ENCODE measurements at places on chromosomes 11 and 22.

- DNase-seq: no peak
Observed at GRCh38 chr22:24752088-24752623, 22.4 kb downstream of the PIWIL3 start.

- no peak for DNase-seq
Observed at GRCh38 chr11:110522471-110522870, 92.7 kb downstream of the FDX1 start.

GRCh38 chr11:134124660-134125451 lies 56.0 kb downstream of the JAM3 start:
- DNase-seq: peak; percentile 36

DNA sequence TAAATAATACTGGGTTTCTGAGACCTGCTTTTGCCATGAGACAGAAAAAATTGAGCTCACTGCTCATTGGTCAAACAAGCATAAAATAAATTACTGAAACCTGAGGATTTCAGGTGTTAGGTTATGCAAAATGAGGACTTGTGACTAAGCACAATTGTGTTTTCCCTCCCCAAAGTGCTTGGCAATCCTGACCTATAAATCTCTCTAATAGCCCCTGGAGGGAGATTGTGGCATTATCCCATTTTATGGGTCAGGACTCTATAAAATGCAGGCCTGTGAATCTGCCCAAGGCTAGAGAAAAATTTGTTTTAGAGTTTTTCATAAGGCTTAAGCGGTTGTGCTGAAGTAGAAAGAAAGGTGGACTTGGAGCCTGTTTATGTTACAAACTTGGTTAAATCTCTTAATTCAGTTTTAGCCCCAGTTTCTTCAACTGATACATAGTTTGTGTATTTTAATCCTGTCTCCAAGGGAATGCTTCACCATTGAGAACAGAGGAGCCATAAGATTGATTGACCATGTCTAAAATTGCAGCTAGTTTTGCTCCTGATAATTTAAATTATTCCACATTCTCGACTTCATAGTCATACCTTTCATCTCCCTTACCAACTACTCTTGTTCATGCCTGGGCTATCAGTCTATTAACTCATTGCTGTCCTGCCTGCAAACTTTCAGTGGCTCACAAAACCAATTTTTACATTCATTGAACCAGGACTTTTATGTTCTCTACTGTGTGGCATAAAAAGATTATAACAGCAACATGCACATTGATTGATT lies 63.6 kb upstream of the LRRC4C start:
- DNase-seq: no peak

GRCh38 chr11:79925570-79925969 lies 484.7 kb upstream of the TENM4 start:
- no peak for DNase-seq

GRCh38 chr22:49070501-49070900 lies 757.2 kb downstream of the BRD1 start:
- no peak for DNase-seq

GRCh38 chr11:96203567-96204365 lies 139.2 kb downstream of the MAML2 start:
- no peak for DNase-seq

- DNase-seq: no peak
Observed at GRCh38 chr22:50192436-50193204, 6.9 kb downstream of the TRABD start.

DNA sequence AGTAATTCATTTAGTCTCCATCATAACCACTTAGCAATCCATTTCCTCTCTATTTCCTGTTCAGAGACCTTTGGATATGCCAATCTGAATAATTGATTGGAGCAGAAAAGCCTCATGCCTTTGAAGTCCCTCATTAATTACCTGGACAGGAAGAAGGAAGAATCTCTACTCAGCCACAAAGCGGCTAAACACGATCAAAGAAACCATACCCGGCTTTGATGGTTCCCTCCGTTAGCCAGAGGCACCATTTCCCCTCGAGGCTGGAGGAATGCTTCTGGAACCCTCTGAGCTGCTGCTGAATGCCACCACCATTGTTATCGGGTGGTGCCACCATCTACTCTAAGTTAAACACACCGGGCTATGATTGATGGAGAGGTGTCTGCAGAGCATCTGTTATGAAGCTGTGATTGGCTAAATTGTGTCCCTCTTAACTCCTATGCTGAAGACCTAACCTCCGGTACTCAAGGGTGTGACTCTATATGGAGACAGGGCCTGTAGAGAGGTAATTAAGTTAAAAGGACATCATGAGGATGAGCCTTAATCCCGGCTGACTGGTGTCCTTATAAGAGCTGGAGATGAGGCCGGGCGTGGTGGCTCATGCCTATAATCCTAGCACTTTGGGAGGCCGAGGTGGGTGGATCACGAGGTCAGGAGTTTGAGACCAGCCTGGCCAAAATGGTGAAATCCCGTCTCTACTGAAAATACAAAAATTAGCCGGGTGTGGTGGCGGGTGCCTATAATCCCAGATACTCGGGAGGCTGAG lies 168.6 kb downstream of the CTTN start:
- DNase-seq: no peak

- no peak for DNase-seq
Observed at GRCh38 chr11:15617126-15617525, 502.4 kb downstream of the INSC start.

DNA sequence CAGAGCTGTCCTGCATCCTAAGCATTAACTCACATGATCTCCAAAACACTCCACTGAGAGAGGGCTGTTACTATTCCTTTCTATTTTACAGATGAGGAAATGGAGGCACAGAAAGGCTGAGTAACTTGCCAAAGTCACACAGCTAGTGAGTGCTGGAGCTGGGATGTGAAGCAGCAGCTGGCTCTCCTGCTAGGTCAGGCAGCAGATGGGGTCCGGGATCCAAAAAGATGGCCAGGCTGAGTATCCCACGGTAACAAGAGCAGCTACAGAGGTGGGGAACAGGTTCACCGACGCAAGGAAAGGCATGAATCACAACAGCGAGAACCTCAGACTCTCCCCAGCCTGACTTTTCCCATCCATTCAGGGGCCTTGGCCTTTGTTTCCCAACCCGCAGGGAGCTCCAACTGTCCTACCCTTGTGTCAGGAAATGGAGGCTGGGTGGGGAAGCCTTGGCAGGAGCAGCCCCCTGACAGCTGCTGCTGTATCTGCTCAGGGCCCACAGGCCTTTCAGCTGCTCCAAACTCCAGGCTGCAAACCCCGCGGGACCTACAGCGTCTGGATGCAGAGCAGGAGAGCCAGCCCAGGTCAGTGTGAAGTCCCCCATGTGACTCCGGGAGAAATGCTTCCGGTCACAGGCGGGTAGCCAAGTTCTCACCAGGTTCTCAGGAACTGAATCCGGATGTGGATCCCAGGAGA lies 29.5 kb downstream of the DKK3 start:
- no peak for DNase-seq

- no peak for DNase-seq
Observed at GRCh38 chr22:47446821-47447810, 684.7 kb downstream of the TBC1D22A start.

DNA sequence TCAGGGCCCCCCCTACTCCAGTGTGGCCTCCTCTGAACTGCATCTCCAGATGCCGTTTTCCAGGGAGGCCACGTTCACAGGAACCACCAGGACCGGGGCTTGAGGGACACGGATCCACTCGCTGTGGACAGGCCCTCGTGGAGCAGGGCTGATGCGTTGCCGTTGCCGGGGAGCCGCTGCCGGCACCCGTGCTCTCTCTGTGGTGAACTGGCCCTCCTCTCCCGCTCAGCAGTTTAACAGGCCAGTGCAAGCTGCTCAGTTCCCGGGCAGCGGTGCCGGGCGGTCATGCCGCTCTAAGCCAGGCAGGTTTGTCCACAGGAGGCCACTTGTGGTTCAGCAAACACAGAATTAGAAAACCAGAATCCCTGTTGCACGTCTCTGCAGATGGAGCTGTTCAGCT lies 301.6 kb downstream of the TBC1D22A start:
- no peak for DNase-seq

DNA sequence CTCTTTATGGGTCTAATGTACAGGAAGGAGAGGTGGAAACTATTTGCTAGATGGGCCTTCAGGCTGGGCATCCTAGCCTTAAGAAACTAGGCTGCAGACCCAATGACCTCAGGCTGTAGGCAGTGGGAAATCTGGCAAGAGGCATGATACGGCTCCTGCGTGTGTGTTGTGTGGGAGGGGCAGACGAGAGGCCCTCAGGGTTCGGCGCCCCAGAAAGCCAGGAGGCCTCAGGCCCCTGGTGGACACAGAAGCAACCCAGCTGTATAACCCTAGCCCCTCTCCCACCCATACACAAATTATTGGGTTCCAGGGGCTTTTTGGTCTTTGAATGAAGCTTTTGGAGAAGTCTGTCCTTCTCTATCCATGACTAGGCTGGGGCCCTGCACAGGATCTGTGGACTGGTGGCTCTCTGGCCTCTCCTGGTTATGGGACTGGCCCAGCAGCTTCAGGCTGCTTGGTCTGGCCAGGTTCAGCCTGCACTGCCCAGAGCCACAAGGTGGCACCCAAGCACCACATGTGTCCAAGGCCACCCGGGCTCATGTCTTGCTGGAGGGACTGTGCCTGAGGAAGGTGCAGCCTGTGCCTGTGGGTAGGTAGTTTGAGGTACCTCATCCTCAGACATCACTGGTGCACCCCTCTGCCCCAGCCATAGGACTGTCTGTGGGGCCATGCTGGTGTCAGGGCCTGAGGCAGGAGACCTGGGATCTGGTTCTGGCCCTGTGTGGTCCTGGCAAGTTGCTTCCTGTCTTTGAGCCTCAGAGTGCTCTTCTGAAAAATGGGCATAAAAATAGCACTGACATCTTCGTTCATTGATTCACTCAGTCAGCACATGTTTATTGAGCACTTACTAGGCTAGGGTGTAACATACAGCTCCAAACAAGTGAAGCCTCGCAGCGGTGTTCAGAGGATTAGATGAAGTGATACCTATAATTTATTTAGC lies 87.5 kb downstream of the RRM1 start:
- DNase-seq: peak; percentile 68

GRCh38 chr22:23566705-23567475 lies 13.2 kb downstream of the IGLL1 start:
- DNase-seq: no peak

DNA sequence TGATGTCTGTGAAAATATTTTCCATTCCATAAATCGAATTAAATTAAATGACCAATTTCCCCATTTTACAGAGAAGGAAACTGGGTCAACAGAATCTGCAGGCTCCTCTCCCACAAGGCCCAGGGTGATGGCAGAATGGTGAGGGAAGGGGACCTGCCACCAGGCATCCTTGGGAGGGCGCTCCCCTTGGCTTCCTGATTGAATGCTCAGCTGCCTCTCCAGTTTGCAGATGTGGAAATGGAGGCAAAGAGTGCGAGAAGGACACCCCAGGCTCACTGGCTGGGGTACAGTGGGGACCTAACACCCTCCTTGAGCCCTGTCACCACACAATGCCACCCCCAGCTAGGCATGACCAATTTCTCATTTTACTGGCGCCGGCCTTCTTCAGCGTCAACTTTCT lies 28.5 kb upstream of the CSNK1E start:
- DNase-seq: no peak

GRCh38 chr11:134624166-134624920 lies 212.3 kb upstream of the B3GAT1 start:
- no peak for DNase-seq

GRCh38 chr11:36352922-36353321 lies 56.8 kb downstream of the PRR5L start:
- DNase-seq: no peak

DNA sequence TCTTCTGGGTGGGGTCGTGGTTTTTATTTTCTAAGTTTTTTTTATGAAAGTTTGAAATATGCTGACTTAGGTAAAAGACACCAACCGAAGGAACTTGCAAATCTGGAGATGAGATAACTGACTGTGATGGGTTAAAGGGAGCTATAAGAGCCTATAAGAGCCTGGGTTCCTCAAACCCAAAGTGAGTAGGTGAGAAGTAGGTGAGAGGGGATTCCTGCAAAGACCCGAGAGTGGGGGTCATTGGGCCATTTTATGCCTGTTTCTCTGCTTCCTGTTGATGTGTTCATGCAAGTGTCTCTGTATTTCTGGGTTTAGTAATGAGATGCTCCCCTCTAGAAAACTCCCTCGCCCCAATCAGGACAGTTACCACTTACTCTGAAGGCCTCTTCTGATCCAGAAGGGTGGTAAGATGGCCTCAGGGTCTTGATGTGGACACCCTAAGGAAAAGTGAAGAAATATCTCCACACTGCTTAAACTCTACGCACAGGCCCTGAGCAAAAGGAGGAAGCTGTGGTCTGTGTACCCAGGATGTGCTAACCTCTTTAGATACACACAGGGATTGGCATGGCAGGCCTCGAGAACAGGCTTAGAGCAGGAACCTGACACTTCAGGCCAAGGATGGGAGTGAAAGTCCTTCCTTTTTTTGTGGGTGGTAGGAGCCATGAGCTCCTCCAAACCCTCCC lies 1.8 kb downstream of the FLI1 start:
- DNase-seq: peak; percentile 90

GRCh38 chr22:18121506-18121905 lies 10.9 kb downstream of the TUBA8 start:
- DNase-seq: no peak

DNA sequence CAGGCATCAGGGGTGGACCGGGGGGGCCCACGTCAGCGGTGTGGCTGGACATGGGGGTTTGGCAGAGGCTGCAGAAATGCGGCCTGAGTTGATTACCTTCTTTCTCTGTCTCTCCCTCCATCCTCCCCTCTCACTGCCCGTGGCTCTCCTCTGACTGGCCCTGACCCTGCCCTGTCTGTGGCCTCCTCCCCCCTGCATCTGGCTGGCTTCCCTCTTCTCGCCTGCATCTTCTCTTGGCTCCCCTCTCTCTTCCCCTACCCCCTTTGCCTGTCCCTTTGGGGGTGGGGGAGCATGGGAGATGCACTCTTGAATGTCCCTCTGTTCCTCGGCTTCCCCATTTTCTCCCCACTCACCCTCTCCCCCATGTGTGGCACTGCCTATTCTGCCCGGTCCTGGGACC lies 23.9 kb upstream of the TAB1 start:
- no peak for DNase-seq

- no peak for DNase-seq
Observed at GRCh38 chr11:88167853-88168252, 7.4 kb downstream of the RAB38 start.

DNA sequence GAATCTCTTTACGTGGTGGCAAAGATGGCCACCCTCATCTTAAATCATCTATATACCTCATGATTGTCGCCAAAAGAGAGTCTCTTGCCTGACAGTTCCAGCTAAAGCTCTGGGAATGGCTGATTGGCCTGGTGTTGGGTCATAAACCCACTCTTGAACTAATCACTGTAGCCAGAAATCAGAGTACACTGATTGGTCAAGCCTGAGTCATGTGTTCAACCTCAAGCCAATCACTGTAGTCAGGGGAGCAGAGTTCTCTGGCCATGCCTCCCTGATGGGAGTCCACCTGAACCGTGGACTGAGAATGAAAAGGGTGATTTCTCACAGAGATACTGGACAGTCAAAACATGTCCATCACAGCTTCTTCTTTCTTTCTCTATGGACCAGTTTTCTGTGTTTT lies 45.8 kb downstream of the RCN1 start:
- no peak for DNase-seq
